B cell (primary cell): ENCODE measurements at places on chromosomes 7 and 10. TPM values are rescaled to one million over a fixed set of nuclear protein-coding genes. Genes with fewer than 3 reads are reported as not detected.

Gene SFTPA1
- total RNA-seq, result not detected in 2 replicates

Gene ASZ1
- not detected in 2 replicates for total RNA-seq

Gene ITIH5
- total RNA-seq, result not detected in 2 replicates

Gene ADARB2
- total RNA-seq, result 0.85 and 0.96 TPM in 2 replicates

Gene PPP1R9A
- total RNA-seq, result 2.6 and 4.8 TPM in 2 replicates

Gene DPP6
- not detected in 2 replicates for total RNA-seq

GRCh38 chr7:41917-42565, 150.3 kb upstream of the FAM20C start:
- no peak for DNase-seq

GRCh38 chr7:27254625-27255024, 12.0 kb downstream of the EVX1 start:
- DNase-seq, result no peak

DNA sequence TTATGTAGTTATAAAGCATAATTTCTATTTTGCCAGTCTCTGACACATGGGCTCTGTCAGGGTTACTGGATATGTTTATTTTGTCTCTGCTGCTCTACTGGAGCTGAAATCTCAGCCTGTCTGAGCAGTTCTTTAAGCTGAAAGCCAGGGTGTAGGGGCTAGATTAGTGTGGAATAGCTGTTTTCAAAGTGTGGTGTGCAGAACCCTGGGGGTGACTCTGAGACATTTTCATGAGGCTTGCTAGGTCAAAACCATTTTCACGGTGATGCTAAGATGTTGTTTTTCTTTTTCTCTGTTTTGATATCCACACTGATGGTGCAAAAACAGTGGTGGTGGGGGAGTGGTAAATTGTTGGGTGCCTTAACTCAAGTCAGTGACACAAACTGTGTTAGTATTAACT, 45.5 kb downstream of the CREM start:
- DNase-seq, result no peak

GRCh38 chr7:117835016-117835664, 38.1 kb downstream of the CTTNBP2 start:
- no peak for DNase-seq

DNA sequence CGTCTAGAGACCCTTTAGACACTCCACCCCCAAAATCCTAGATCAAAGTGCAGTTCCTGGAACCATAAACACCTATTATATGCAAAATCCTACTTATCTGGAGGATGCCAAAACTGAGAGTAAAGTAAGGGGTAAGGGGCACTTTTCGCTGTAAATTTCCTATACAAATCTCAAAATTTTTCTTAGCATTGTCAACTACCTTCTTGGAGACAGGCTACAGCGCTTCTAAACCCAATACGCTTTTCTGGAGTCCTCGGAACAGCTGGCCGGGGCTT, 10.4 kb downstream of the TWIST1 start:
- DNase-seq, result peak; percentile 25

- no peak for DNase-seq
These were observed 117.9 kb downstream of the AOAH start for GRCh38 chr7:36606153-36606975.

DNA sequence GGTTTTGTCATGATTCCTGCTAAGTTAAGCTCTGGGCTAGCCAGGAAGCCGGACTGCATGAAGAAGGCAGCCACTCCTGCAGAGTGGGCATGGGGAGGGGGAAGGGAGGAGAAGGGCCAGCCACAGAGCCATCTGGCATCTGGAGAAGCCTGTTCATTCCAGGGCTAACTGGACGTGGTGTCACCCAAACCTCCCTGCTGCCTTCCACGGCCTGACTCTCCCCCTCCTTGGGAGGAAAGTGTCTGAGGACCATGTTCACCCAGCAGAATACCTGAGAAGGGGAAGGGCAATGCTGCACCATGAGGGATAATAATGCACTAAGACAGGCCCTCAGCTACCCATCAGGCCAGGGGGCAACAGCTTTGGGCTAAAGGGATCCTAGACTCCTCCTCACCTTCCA, 15.4 kb downstream of the AQP1 start:
- DNase-seq, result no peak

DNA sequence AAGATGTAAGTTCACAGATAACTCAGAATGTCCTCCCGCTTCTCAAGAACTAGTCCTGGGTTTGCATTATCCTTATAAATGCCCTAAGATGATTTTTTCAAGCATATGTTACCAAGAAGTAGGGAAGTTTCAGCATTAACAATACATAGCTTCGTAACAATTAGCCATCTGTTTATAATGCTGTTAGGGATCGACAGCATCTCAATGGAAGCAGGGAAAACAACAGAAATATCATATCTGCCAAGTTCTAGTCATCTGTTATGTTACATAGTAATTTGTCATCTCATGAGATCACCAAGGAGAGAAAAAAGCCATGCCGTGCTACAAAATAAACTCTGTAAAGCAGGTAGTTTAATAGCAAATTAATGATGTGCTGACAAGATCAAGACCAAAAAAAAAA, 731.5 kb upstream of the C7orf33 start:
- no peak for DNase-seq

GRCh38 chr7:136869001-136869961, 829 bp downstream of the CHRM2 start:
- no peak for DNase-seq
